Fibroblast of gingiva (primary cell): ENCODE measurements at places on chromosomes 1 and 21.

DNA sequence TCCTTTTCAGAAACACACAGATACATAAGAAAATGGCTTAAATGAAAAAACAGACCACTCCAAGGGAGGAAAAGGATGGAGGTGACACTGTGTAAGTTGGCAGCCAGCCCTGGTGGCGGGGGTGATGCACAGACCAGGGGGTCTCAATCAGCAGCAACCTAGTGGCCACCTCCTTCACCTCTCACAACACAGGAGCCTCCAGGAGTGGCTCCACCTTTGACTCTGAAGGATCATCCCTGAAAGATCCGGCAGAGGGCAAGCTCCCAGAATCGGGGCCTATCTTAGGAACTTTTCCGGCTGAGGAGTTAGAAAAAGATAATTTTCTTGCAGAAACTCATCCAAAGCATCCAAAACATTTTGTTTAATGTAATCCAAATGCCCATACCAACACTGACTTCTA, 51.2 kb upstream of the SMYD2 start:
- DNase-seq, result no peak

DNA sequence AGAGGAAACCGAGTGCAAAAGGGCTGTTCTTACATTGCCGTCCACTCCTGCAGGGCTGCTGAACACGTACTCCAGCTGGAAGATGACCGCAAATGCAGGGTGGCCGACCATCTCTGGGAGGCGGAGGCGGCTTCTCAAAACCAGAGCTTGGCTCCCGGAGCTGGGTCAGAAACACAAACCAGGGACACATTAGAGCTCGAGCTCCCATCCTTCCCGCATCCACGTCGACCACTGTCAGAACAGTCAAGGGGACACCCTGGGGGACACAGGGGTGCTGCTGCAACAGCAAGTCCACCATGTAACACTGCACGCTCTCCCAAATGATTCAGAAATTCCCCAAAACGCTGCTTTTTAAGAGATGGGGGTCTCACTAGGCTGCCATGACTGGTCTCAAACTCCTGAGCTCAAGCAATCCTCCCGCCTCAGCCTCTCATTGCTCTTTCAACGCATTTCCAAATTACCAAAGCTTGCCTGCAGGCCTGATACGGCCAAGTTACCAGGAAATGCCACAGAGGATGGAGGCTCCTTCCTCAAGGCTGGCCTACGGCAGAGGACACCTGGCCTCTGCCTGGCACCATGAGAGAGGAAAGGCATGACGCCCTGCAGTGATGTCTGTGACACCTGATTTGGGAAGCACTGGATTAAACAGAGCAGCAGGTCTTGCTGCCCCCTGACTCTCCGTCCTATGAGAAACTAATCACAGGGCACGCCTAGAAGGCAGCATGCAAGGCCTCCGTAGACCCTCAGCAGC, 45.0 kb downstream of the NPHP4 start:
- DNase-seq, result no peak

- DNase-seq, result no peak
Observed at GRCh38 chr1:101112051-101112780, 86.6 kb upstream of the DPH5 start.

- DNase-seq, result no peak
Observed at GRCh38 chr1:63757334-63757733, 16.5 kb upstream of the ROR1 start.

GRCh38 chr1:196376630-196377328, 231.5 kb downstream of the KCNT2 start:
- no peak for DNase-seq
